Glomerular endothelial cell (primary cell): ENCODE measurements at places on chromosomes 11 and 22.

- DNase-seq = no peak
Measured at GRCh38 chr11:10640308-10640707, 53.2 kb downstream of the IRAG1 start.

- no peak for DNase-seq
Measured at GRCh38 chr22:19892257-19892879, 37.7 kb upstream of the GNB1L start.

- DNase-seq = no peak
Measured at GRCh38 chr22:44672632-44673031, 29.4 kb upstream of the PRR5 start.

- no peak for DNase-seq
Measured at GRCh38 chr22:45934659-45935341, 42.2 kb downstream of the WNT7B start.

- no peak for DNase-seq
Measured at GRCh38 chr11:128496692-128497060, 90.7 kb downstream of the ETS1 start.

GRCh38 chr11:78654071-78654470, 79.4 kb upstream of the NARS2 start:
- no peak for DNase-seq

DNA sequence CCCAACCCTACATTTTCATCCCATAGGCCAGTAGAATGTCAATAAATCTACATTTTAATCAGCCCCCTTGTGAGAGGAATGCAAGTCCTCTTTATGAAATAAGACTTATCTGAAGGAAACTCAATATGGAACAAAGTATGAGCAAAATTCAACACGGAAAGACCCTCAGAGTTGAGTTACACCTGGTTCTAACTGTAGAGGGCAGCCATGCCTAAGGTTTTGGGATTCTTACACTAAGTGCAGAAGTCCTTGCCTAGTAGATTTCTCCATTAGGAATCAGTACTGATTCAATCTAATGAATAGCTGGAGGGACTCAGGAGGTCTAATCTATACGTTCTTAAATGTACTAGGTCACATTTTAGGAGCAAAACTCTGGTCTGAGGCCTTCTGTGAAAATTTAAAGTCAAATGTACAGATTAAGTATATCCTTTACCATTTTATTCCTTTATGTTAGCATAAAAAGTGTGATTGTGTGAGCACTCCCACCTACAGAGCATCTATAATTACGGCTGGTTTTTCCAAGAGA, 904.5 kb downstream of the DLG2 start:
- DNase-seq = no peak

- no peak for DNase-seq
Measured at GRCh38 chr22:46618667-46619066, 1.5 kb upstream of the GRAMD4 start.

DNA sequence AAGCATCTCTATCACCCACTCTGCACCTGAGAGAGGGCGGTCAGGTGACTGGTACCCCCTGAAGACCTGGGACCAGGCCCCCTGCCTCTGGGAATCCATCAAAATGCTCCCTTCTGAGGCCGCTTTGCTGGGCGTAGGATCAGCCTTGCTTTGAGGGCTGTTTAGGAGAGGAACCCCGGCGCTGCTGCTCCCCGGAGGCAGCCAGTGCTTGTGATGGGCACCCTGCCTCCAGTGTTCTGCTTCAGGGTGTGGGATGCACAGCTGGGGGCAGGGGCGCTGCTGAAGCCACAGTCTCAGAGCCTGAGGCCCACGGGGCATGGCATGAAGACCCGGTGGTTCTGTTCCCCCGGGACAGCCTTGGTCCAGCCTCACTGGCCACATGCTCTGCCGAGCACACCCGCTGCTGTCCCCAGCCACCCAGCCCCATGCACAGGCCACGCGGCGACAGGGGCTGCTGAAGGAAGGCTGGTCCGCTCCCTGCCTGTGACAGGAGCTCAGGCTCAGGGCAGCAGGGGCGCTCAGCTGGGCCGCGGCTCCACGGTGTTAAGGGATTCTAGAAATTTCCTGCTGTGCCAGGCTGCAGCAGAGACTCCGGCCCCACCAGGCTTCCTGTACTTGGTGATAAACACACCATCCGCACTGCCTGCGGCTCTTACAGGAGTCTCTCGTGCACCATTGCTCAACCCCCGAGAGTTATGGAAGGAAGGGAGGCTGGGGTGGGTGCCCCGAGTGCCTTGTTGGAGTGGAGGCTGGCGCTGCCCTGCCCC, 91.0 kb downstream of the KCNQ1 start:
- DNase-seq = no peak

GRCh38 chr11:109512680-109513079, 90.7 kb downstream of the C11orf87 start:
- no peak for DNase-seq

GRCh38 chr22:39414377-39414776, 14.8 kb downstream of the TAB1 start:
- DNase-seq = no peak

DNA sequence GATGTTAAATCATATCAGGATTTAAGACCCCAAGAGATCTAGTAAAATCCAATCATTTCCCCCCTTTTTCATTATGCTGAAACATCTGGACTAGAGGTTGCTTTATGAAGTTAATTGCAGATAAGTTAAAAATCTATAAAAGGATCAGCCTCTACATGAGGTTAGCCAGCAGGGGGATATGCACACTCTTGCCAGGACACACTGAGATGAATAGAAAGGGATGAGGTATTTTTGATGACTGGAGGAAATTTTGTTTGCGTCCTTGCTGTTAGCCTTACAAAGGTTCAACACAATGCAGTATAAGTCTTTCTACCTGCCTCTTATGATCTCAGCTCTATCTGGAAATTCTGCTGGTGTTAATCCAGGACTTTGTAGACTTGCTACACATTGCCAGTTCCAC, 1034.3 kb downstream of the LRRC4C start:
- no peak for DNase-seq

DNA sequence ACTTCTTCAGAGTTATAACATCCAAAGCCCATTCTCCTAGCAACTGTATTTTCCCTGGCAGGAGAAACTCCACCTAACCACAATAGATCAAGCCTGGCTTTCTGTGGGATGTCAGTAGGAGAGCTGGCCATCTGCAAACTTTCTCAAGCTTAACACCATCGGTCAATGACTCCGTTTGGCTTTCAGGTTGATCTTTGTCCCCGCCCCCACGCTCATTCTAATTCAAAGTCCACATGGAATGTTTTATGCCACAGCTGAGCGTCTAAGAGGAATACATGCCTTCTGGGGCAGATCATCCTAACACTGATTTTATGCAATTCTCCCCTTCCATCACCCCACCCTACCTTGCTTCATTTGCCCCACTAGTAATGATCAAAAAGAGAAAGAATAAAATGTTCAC, 4.8 kb downstream of the GVQW3 start:
- no peak for DNase-seq

DNA sequence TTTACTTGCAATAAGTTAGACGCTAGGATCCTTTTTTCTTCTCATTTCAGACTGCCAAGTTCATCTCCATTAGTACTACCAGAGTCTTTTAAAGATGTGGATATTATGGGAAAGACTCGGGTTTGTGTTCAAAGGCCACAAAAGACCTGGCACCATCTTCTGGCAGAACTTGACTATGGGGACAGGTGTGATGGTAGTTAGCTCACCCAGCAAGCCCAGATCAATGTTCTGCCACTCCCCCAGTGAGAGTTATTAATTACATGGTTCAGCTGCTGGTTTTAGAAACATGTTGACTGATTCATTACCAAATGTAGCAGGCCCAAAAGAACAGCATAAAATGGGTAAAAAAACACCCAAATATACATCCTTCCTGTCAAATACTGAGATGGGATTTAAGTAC, 333.5 kb upstream of the PITPNB start:
- DNase-seq = no peak

DNA sequence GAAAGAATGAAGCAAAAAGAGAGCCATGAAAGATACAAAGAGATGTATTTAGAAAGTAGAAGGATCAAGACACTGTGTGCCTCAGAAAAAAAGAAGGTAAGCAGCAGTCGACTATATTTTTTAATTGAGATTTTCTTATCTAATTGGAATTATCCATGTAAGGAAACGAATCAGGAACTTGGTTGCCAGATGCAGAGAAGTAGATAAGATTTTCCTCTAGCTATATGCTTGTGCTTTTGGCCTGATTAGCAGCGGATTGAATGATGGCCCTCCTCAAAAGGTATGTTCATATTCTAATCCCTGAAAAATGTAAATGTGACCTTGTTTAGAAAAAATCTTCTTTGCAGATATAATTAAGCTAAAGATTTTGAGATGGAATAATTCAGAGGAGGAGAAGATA, 43.9 kb upstream of the CARD18 start:
- DNase-seq = no peak
